Endothelial cell of coronary artery (primary cell): ENCODE measurements at places on chromosomes 16 and 17. TPM values are rescaled to one million over a fixed set of nuclear protein-coding genes. Genes with fewer than 3 reads are reported as not detected.

CLEC18B gene
- 0.18 and 0.28 TPM in 2 replicates for total RNA-seq

KCNH6 gene
- not detected in 2 replicates for total RNA-seq

MT1F gene
- 0.99 and 1.0 TPM in 2 replicates for total RNA-seq

ASPHD1 gene
- total RNA-seq: 1.2 and 2.4 TPM in 2 replicates

PLXDC1 gene
- not detected in 2 replicates for total RNA-seq

CACNG4 gene
- total RNA-seq: not detected in 2 replicates

CA7 gene
- total RNA-seq: not detected in 2 replicates

SNAI3 gene
- under 0.01 and 0.09 TPM in 2 replicates for total RNA-seq

NOXO1 gene
- total RNA-seq: not detected in 2 replicates

SLFN13 gene
- total RNA-seq: 1.8 and 2.6 TPM in 2 replicates

STH gene
- total RNA-seq: not detected in 2 replicates

CSH2 gene
- total RNA-seq: not detected in 2 replicates

NEUROD2 gene
- not detected in 2 replicates for total RNA-seq

UNC119 gene
- 17.1 and 20.6 TPM in 2 replicates for total RNA-seq

MT1H gene
- total RNA-seq: not detected in 2 replicates
